Effector CD8-positive, alpha-beta T cell (primary cell): ENCODE measurements at places on chromosomes 5 and 9.
A peak's percentile ranks its signal among the peaks of the same experiment; 100 is the strongest.

DNA sequence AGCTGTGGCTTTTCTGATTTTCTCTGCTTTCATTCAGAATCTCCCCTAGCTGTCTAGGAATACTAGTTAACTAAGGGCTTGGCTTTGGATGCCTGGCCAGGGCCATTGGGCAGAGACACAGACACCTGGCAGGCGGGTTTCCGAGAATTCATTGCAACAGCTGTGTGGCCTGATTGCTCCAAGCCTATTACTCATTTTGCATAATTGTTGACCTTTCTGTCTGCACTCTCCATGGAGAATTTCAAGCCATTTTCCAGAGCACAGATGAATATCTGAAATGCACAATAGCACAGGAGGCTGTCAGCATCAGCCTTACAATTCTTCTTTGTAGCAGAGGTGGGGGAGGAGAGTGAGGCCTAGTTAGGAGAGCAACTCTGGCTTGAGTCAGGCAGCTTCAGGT lies 310.5 kb downstream of the DMAC1 start:
- DNase-seq, result no peak

- DNase-seq, result no peak
Measured at GRCh38 chr5:95152535-95152934, 132.4 kb downstream of the MCTP1 start.

DNA sequence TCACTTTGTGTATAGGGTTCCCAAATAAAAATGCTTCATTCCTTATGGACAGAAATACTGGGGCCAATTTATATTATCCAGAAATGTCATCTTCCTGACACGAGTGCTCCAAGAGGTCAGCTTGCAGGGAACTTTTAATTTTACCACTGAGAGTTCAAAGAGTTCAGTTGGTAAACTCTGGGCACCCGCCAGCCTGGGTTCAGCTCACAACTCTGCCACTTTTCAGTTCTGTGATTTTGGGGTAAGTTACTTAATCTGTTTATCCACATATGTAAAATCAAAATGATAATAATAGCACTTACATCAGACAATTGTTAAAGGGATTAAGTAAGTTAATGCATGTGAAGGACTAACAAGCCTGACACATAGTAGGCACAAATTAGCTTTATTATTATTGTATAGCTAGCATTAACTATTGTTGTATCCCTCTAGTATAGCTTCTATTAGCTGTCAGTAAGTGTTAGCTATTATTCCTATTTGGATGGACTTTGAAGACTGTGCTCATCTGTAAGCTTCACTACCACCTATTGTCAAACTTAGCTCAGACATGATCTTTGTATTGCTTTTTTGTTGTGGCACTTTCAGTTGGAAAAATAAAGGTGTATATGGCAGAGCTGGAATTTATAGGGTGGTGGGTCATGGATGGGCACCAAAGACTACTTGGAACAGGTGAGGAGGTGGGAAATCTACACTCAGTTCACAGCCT lies 1.6 kb downstream of the MEGF10 start:
- DNase-seq, result no peak

DNA sequence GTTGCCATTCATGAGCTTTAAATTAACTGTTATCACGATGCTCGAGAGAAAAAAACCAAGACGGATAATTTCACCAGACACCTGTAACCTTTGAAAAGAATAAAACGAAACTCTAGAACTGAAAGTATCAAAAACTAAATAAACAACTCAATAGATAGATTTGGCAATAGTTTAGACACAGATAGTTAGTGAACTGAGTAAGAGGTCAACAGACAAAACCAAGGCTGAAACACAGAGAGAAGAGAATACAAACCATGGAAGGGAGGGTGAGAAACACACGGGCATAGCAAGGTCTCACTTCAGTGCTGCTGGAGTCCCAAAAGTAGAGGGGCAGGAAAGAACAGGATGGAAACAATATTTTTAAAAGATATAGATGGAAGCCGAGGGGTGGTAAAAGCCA lies 3.3 kb upstream of the OR2V1 start:
- no peak for DNase-seq

GRCh38 chr5:39257554-39257953 lies 38.2 kb upstream of the FYB1 start:
- DNase-seq, result no peak

DNA sequence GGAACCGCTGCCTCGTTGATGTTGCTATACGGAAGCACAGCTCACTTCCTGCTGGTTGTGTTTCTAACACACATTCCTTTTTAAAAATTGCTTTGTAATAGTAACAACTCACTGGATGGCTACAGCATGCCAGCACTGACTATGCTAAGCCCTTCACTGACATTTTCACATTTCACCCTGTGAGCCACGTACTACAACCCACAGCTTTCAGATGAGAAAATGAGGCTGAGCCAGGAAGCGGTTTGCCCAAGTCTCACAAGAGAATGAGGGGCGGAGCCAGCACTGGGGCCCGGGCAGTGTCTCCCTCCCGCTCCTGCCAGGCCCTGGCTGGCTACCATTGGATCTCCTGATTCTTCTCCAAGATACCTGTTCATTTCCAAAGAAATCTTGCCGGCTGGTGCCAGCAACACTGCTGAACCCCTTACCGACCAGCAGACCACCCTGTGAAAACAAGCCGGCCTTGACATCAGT lies 38.3 kb downstream of the FAM78A start:
- peak; percentile 56 for DNase-seq

GRCh38 chr5:143496943-143497342 lies 93.5 kb upstream of the NR3C1 start:
- DNase-seq, result no peak

DNA sequence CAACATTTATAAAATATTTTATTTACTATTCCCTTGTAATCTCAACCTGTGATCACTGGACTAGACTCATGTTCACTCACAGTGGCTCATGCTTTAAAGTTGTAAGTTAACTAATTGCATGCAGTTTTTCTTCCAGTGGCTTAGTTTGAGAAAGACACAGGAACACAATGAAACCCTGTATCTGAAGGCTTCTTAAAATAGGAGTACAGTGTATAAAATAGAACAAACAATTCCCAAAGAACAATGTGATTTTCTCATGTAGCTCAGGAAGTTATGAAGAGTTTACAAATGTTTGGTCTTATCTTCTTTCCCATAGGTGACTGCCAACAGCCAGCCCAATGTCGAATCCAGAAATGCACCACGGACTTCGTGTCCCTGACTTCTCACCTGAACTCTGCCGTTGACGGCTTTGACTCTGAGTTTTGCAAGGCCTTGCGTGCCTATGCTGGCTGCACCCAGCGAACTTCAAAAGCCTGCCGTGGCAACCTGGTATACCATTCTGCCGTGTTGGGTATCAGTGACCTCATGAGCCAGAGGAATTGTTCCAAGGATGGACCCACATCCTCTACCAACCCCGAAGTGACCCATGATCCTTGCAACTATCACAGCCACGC lies 5.9 kb downstream of the RGMB start:
- no peak for DNase-seq

GRCh38 chr9:125049212-125050049 lies 93.9 kb downstream of the SCAI start:
- DNase-seq, result no peak

DNA sequence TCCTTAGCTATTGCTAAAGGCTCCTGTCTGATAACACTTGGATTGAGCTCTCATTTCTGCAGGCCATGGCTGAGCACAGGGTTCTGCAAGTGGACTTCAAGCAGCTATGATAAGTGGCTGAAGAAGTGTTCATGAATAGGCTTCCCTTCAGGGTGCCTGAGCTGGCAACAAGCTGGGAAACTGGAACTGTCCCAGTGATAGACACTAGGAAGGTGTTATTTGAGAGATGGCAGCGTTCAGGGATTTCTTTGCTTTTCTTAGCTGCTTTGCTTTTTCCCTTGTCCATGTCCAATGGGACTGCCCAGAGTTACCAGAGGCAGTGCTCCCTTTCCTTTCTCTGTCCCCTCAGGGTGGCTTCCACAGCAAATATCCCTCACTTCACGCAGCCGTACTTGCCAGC lies 75.8 kb downstream of the INIP start:
- no peak for DNase-seq

DNA sequence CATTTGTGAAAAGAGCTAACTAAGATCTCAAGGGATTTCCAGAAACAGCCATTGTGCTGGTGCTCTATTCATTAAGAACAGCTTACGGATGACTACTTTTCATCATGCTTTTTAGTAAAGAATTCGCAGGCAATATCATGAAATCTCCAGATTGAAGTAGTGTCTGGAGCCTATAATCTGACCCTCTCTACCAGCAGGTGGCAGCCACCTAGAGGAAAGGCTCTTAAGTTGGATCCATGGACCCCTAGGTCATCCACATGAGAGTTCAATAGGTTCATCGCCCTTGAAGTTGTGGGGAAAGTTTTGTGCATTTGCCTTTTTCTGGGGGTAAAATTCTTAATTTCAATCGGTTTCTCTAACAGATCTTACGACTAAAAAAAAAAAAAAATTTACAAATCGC lies 82.3 kb downstream of the SLC1A3 start:
- no peak for DNase-seq

DNA sequence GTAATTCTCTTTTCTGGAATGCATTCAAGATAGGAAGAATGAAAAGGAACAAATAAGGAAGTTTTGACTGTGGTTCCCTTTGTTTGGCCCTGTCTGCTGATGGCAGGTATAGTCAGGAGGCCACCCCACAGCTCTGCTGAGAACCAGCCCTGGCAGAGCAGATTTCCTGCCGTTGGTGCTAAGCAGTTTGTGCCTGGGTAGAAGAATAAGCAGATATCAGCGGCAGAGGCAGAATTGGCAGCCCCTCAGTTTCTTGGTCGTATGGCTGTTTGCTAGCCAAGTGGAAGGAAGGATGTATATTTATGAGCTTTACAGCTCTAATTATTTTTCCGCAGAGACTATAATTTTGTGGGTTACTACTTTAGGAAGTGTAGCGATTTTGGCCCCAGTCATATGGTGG lies 310.2 kb upstream of the RFX3 start:
- no peak for DNase-seq

DNA sequence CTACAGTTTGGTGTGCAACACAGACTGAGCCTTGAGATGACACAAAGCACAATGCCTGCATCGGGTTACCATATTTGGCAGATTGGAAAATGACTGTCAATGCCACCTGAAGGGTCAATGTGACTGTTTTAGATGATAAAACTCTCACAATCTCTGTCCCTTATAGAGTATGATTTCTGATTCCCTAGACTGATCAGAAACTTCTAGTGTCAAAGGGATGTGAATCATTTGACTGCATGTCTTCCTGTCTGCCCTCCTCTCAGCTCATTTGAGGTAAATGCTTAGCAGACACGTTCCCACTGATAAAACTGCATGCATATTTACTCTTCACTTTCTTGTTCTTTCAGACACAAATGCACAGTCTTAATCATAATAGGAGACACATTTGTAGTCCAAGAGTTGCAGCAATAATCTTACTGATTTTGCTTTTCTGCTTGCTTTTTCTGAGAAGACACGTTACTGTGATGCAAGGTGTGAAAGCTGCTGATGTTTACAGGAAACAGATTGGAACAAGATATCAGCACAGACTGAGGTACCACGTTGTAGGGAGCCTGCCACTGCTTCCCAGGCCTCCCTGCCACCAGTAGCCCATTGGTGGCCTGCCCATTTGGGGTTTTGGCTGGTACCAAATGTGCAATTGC lies 77.8 kb downstream of the GCNT4 start:
- DNase-seq, result no peak

DNA sequence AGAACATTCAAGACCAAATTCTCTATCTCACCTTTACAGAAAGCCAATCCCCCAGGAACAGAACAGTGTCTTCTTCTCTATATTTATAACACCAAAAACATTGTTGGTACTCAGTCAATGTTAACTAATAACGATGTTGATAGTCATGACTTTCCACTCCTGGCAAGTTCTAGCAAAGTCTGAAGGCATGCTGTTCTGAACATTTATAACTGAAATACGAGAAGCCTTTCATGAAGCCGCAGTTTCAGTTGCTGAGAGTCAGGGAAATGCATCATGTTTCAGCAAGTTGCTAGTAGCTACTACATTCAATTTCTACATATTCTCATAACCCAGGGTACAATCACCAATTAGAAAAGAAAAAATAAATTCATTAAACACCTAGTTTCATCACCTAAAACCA lies 301.4 kb downstream of the PDE4D start:
- no peak for DNase-seq

DNA sequence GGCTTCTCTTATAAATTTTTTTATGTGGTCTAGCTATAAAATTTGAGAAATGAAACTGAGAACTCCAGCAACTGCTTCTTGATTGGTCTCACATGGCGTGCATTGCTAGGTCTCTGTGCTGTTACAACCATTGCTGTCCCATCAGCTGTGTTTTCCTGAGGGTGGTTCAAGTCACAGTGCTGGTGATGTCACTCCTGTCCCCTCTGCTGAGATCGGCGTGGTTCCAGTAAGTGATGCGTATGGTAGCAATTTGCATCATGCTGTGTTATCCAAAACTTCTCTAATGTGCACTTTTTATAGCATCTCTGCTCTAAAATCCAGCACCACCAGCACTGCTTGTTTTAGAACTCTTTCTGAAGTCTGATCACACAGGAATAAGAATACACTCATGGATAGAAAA lies 112.6 kb upstream of the ZNF608 start:
- DNase-seq, result no peak

DNA sequence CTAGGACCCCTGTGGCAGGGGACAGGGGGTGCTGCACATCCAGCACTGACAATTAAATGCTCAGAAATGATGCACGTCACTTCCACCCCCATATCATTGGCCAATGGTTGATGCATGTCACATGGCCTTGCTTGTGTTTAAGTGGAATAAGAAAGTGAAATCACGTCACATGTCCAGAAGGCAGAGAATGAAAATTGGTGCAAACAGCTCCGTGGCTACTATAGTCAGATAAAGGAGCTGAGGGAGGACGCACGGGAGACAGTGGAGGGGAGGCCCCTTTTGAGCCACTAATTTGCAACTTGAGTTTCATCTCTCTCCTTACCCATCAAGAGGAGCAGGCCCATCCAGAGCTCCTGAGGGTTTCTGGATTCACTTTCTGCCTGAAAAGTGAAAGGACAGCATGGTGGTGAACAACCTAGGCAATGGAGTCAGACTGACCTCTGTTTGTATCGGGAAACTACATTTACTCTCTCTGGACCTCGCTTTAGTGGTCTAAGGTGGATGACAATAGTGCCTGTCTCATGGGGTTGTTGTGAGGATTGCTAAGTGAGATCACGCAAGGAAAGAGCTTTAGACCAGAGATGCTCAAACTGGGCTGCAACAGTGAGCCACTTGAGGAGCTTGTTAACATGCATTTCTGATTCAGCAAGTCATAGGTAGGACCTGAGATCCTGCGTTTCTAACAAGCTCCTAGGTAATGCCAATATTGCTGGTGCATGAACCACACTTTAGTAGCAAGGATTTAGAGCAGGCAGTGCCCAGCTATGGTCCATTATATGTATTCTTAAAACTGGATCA lies 133.9 kb upstream of the ADRA1B start:
- no peak for DNase-seq
